ENCODE measurements at places on chromosomes 4 and X.

GRCh38 chr4:1807332-1807777, 14.3 kb downstream of the FGFR3 start:
- no peak for DNase-seq

DNA sequence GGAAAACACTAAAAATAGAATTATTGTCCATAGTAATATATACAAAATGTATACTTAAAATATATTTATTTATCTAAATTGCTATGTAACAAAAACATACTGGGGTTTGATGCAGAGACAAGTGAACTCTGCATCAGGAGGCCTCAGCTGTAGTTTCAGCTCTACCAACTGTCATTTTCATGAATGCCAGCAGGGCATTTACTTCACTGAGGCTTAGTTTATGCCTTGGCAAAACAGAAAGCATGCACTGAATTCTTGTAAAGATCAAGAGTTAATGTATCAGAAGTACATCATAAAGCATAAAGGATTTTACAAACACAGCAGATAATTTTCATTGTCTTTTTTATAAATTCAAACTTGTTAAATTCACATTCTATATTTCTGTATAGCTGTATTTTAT, 577.0 kb downstream of the C4orf33 start:
- DNase-seq = no peak

DNA sequence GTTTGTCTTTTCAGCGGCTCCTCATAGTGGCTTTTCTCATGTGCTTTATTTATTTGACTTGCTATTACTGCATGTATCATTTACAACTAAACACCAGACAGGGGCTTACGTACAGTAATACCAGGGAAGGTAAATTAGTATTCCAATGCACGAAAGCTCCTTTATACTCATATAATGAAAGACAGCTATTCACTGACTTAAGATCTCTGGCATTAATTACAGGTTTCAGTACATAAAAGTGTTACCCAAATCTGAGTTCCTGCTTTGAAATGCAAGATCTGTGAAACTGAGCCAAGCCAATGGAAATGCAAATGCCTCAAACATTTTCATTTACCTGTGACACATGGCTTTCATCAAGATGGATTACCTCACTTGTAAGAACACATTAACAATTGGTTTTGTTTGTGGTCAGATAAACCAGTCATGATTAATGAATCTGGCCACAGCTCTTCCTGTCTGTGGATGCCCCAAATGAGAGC, 107.2 kb downstream of the ANAPC4 start:
- no peak for DNase-seq

- DNase-seq = no peak
Measured at GRCh38 chrX:112440277-112440676, 239.5 kb downstream of the LHFPL1 start.

DNA sequence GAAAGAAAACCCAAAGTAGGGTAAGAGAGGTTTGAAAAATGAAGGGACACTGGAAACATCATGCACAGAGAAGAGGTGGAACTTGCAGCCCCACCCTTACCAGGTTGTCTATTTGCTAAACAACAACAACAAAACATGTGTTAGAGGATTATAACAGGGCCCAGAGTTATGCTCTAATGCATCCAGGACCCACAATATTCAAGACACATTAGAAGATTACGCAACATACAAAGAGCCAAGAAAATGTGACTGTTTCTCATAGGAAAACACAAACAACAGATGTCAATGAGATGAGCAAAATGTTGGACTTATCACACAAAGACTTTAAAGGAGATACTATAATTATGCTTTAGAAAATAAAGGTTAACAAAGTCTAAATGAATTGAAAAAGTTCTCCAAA, 128.5 kb downstream of the LRBA start:
- no peak for DNase-seq

GRCh38 chrX:81489987-81490386, 288.1 kb downstream of the SH3BGRL start:
- DNase-seq = no peak

GRCh38 chr4:13905543-13905942, 278.0 kb upstream of the BOD1L1 start:
- no peak for DNase-seq

- no peak for DNase-seq
Measured at GRCh38 chrX:22634083-22634482, 361.4 kb downstream of the CBLL2 start.

DNA sequence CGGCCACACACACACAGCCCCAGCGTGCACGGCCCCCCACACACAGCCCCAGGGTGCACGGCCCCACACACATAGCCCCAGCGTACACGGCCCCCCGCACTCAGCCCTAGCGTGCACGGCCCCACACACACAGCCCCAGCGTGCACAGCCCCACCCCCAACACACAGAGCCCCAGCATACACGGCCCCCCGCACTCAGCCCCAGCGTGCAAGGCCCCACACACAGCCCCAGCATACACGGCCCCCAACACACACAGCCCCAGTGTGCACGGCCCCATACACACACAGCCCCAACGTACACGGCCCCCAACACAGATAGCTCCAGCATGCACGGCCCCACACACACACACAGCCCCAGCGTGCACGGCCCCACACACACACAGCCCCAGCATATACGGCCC, 17.6 kb downstream of the GAK start:
- no peak for DNase-seq

GRCh38 chr4:113824396-113824795, 62.9 kb upstream of the CAMK2D start:
- DNase-seq = no peak

Data from CD8-positive, alpha-beta T cell (primary cell).